HepG2 (cell line): ENCODE measurements at places on chromosomes 4 and X. TPM values are rescaled to one million over a fixed set of nuclear protein-coding genes. Genes with fewer than 3 reads are reported as not detected.

Gene MAP3K15
- polyA plus RNA-seq, result 6.4 and 7.6 TPM in 2 replicates

Gene TCEAL6
- not detected in 2 replicates for polyA plus RNA-seq

Gene PHF8
- polyA plus RNA-seq, result 19.1 and 25.8 TPM in 2 replicates

Gene RCHY1
- 14.6 and 19.9 TPM in 2 replicates for polyA plus RNA-seq

Gene FAM9C
- polyA plus RNA-seq, result not detected in 2 replicates

Gene ANOS1
- 0.03 TPM in 1 of 2 replicates, not detected in the other for polyA plus RNA-seq

Gene AADAT
- 9.1 and 10.2 TPM in 2 replicates for polyA plus RNA-seq

Gene LGI2
- polyA plus RNA-seq, result not detected in 2 replicates

Gene PPP4R3C
- polyA plus RNA-seq, result not detected in 2 replicates

Gene SASH3
- polyA plus RNA-seq, result 0.08 and 0.09 TPM in 2 replicates

Gene AFP
- polyA plus RNA-seq, result 12,657 and 13,105 TPM in 2 replicates

Gene MID2
- polyA plus RNA-seq, result 0.05 TPM in 1 of 2 replicates, not detected in the other

Gene TBC1D25
- polyA plus RNA-seq, result 4.7 and 6.0 TPM in 2 replicates

Gene NAP1L5
- polyA plus RNA-seq, result 0.84 and 1.3 TPM in 2 replicates

Gene LRAT
- polyA plus RNA-seq, result 0.11 TPM in 1 of 2 replicates, not detected in the other

Gene CT55
- polyA plus RNA-seq, result 0.08 TPM in 1 of 2 replicates, not detected in the other

Gene GABRQ
- not detected in 2 replicates for polyA plus RNA-seq

Gene SERTM2
- polyA plus RNA-seq, result not detected in 2 replicates

Gene BGN
- polyA plus RNA-seq, result 0.40 and 0.63 TPM in 2 replicates

Gene PWWP3B
- polyA plus RNA-seq, result not detected in 2 replicates

Gene RRAGB
- polyA plus RNA-seq, result 19.9 and 22.1 TPM in 2 replicates

Gene CCKAR
- not detected in 2 replicates for polyA plus RNA-seq

Gene GABRG1
- 0.03 TPM in 1 of 2 replicates, not detected in the other for polyA plus RNA-seq

Gene NUDT6
- 4.5 and 4.8 TPM in 2 replicates for polyA plus RNA-seq

Gene TCEANC
- 0.51 and 0.61 TPM in 2 replicates for polyA plus RNA-seq

Gene MAGEB10
- polyA plus RNA-seq, result not detected in 2 replicates
